Occipital lobe (tissue), 3 donors: ENCODE measurements at places on chromosomes 2 and 18. TPM values are rescaled to one million over a fixed set of nuclear protein-coding genes. Genes with fewer than 3 reads are reported as not detected.

GRCh38 chr2:101952551-101952950 is 39.2 kb upstream of the IL1R2 start:
- DNase-seq = no peak

DNA sequence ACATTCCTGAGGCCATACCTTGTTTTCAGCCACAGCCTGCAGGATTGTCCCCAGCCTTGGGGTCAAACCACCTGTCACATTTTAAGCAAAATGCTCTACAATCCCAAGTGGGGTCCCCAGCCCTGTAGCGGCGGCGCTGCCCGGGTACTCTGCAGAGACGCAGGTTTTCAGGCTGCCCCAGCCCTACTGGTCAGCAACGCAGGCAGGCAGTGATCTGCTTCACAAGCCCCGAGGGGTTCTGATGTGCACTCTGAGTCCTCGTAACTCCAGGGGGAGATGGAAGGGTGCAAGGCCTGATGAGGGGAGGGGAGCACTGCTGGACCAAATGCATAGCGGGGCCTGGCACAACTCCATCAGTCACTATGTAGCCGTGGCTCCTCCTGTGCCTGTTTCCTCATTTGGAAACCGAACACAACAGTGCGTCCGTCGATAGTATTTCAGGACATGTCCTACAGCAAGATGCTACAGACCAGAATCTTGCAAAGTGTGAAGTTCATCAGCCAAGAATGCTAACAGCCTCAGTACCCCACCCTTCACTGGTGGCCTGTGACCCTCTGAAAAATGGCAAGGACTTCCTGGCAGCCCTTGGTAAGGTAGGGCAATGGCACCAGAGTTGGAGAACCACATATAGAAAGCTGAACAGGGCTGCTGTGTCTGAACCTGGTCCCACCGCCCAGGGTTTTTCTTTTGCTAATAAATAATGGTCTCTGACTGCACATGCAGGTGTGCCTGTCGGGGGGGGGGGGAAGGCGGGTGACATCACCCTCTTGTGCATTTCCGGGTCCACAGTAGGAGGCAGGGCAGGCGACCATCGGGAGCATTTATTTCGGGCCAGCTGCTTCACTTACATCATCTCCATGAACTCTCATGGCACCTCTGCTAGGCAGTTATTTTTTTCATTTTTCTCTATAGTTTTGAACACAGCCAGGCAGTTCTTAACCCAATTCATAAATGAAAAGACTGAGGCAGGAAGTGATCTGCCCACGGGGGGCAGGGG is 50.6 kb upstream of the TFCP2L1 start:
- no peak for DNase-seq

DNA sequence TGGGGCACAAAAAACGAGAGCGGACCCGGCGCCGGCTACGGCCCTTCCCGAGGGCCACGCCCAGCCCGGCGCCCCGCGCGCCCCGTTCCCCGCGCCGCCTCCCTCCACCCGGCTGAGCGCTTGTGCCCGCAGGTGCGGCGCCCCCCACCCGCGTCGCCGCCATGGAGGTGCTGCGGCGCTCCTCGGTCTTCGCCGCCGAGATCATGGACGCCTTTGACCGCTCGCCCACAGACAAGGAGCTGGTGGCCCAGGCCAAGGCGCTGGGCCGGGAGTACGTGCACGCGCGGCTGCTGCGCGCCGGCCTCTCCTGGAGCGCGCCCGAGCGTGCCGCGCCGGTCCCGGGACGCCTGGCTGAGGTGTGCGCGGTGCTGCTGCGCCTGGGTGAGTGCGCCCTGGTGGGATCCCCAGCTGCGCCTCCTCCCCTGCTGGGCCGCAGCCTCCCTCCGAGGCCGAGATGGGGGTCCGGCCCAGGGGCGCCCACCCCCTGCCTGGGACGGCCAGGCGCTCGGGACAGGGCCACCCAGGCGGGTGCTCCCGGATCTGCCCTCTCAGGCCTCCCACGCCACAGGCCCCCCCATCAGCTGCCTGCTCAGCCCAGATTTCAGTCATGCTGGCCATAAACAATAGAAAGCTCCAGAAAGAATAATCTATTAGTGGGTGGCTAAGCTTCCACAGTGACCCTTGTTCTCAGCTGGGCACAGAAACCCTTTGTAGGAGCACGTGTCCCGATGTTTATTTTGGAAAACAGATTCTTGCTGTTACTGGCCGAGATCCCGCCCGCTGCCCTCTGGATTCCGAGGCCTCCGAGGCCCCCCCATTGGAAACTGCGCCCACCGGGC is 997 bp downstream of the BOK start:
- DNase-seq = peak; percentile 43

GRCh38 chr2:176096986-176097819 is 2.4 kb upstream of the HOXD12 start:
- DNase-seq = peak; percentile 6

GRCh38 chr2:61114147-61114546 is 47.8 kb upstream of the C2orf74 start:
- DNase-seq = no peak

- no peak for DNase-seq
Measured at GRCh38 chr18:21000667-21001066, 110.9 kb downstream of the ROCK1 start.

- DNase-seq = no peak
Measured at GRCh38 chr2:161613161-161613560, 11.1 kb upstream of the SLC4A10 start.

DNA sequence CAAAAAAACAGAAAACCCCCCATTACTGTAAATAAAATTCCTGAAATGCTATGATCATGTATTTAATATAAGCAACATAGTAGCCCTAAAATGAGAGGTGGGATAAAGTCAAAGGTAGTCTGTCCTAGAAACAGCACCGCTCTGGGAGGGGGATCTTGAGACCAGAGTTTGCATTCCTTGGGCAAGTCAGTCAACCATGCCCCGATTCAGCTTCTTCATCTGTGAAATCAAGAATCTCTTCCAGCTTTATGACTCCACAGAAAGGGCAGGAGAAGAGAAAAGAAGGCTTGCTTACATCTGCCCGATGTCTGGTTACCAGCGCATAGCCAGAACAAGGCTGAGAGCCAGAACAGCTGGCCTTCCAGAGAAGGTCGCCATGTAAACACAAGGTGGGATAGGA is 2.1 kb upstream of the FBLN7 start:
- DNase-seq = no peak

DNA sequence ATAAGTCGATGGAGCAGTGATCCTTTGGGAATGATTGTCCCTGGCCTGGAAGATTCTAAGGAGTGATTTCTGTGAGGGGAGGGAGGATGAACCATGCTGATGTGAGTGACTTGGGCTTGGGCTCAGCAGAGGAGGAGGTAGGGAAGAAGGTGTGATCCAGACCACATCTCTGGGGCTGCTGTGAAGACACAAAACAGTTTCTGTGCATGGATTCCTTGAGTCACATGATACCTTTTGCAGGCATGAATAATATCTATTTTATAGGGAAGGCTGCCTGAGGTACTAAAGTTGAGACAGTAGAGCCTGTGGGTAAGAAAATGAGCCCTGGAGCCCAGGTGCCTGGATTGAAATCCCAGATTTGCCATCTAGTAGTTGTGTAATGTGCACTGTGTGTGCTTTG is 29.8 kb downstream of the SLC1A4 start:
- DNase-seq = no peak

Gene EPAS1
- total RNA-seq = 6.1 TPM

Gene MAIP1
- 19.5 TPM for total RNA-seq

Gene ANTXR1
- total RNA-seq = 9.8 TPM
